Esophagus squamous epithelium (tissue), 5 donors: ENCODE measurements at places on chromosomes 7 and 10.

DNA sequence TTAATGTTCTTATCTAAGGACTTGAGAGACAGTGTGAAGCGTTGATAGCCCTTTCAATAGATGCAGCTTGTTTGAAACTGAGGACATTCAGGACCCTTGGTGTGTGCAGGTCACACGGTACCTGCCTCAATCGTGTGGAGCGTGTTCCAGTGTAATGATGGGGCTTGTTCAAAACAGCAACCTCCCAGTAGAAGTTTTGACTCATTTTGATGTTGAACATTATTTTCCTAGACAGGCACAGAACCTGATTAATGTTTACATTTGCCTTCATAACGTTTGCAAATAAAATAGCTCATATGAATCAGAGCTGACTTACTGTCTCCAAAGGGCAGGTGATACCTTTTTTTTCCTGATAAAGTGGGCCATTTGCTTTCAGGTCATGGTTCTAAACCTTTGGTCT lies 21.3 kb downstream of the RBM17 start:
- no peak for DNase-seq

DNA sequence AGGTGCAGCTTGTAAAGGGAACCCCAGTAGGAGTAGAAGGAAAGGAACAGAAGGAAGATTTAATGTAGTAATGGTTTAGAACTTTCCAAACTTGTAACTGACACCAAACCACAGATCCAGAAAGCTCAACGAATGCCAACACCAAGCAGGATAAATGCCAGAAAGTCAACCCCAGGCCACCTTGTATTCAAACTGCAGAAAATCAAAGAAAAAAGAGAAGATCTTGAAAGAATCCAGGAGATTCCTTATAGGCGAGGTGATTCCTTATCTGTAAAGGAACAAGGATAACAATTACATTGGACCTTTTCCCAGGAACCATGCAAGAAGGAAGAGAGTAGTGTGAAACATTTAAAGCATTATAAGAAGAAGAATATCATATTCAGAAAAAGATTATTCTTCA lies 93.6 kb downstream of the NKX6-2 start:
- no peak for DNase-seq

GRCh38 chr10:63766745-63767137 lies 245.5 kb downstream of the REEP3 start:
- DNase-seq: no peak

DNA sequence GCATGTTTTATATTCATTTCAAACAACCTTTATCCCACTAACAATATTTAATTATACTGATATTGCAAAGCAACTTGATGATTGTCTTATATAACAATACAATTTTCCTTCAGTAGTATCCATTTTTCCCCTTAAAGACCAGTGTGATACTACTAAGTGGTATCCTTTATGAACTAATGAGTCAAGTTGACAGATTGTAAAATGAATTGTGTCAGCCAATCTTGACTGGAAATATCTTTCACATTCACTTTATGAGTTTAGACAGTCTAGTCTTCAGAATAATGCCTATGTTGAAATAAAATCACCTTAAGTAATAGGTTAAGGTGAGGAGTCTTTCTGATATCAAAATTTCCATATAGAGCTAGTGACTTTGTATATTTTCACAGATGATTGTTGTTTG lies 950.0 kb upstream of the CELF2 start:
- no peak for DNase-seq

DNA sequence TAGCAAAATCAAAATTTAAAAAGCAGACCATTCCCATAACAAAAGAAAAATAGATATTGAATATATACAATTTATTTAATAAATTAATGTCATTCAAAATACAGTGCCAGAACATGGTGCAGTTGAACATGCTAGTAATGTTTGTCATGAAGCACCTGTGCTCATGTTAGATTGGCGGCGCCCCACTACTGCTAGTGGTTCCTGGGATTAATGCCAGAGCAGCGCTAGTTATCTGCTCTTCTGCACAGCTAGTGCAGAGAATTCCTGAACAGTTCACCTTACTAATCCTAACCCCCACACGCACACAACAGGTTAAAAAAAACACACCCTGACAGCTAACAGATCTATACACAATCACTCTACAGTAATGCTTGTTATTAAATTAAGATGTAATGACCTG lies 23.4 kb downstream of the KBTBD2 start:
- no peak for DNase-seq

DNA sequence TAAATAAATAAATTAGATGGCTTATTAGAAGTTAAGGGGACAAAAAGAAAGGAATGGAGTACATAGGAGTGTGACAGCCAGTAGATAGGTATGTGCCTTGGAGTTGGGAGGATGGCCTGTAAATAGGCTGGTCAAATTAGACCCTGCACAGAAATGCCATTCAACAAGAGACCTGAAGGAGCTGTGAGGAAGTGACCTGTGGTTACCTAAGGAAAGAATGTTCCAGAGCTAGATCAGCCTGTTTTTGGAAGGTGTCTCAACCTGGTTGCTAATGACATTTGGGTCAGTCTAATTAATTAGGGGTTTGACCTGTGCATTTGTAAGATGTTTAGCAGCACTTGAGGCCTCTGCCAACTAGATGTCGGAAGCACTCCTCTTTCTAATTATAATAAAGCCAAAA lies 315.3 kb upstream of the PLXDC2 start:
- no peak for DNase-seq

DNA sequence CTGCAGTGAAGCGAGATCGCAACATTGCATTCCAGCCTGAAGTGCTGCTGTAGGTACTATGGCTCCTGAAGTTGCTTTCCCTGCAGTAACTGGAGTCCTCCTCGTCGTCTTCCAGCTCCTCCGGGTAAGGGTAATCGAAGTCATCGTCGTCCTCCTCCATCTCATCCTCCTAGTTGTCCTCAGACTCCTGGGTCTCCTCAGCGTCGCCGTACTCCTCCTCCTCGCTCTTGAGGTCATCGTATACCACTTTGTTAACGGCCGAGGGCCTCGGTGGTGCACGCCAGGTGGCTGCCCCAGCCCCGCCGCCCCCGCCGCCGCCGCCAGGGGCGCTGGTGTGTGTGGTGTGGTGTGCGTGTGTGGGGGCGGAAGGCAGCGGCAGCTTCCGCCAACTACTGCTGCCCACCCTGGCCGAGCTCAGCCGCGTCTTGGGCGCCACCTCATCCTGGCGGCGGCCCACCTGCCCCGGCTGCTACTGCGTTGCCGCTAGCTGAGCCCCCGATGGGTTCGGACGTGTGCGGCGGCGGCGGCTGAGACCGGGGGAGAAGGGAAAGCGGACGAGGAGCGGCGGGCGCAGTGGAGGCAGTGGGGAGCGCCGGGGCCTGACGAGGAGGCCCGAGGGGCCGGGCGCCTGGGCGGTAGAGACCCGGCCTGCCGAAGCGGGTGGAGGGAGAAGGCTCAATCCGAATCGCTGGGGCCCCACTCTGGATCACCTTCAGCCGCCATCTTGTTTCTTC lies 11.8 kb upstream of the ACBD5 start:
- DNase-seq: no peak

GRCh38 chr10:132624847-132625471 lies 87.4 kb downstream of the INPP5A start:
- no peak for DNase-seq

DNA sequence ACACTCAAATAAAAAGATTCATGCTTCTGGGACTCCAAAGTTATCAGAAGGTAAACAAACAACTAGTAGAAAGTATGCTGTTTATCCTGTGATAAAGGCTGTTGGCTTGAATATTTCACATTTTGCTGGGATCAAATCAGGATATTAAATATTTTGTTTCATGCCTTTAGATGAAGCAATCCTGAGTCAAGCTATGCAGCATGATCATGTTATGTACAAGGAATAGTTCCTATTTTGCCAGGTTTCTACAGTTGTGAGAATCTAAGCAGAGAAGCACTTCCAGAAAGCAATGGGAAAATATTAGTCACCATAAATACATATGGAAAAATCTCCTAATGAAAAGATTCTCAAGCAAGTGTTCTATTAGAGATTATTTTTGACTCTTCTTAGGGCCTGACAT lies 262.8 kb upstream of the PCDH15 start:
- DNase-seq: no peak

- DNase-seq: no peak
Observed at GRCh38 chr10:87712913-87713616, 53.4 kb downstream of the PAPSS2 start.

DNA sequence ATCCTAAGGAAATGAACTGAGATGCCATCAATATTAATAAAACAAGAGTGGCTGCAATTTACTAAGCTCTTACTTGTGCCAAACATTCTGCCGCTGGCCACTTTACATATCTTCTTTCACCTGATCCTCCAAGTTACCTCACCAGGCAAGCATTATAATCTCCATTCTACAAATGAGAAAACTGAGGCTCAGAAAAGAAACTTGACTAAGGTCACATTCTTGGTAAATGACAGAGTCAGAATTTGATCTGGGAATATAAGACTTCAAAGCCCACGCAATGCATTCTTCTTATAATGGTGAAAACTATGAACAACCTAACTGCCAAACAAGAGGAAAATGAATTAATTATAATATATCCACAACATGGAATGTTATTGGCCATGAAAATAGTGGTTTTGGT lies 46.1 kb upstream of the SMNDC1 start:
- DNase-seq: no peak

- no peak for DNase-seq
Observed at GRCh38 chr10:31171402-31172083, 139.9 kb upstream of the ZNF438 start.

- no peak for DNase-seq
Observed at GRCh38 chr10:61761825-61762217, 99.1 kb downstream of the CABCOCO1 start.

- no peak for DNase-seq
Observed at GRCh38 chr7:53485354-53485753, 449.9 kb downstream of the POM121L12 start.

DNA sequence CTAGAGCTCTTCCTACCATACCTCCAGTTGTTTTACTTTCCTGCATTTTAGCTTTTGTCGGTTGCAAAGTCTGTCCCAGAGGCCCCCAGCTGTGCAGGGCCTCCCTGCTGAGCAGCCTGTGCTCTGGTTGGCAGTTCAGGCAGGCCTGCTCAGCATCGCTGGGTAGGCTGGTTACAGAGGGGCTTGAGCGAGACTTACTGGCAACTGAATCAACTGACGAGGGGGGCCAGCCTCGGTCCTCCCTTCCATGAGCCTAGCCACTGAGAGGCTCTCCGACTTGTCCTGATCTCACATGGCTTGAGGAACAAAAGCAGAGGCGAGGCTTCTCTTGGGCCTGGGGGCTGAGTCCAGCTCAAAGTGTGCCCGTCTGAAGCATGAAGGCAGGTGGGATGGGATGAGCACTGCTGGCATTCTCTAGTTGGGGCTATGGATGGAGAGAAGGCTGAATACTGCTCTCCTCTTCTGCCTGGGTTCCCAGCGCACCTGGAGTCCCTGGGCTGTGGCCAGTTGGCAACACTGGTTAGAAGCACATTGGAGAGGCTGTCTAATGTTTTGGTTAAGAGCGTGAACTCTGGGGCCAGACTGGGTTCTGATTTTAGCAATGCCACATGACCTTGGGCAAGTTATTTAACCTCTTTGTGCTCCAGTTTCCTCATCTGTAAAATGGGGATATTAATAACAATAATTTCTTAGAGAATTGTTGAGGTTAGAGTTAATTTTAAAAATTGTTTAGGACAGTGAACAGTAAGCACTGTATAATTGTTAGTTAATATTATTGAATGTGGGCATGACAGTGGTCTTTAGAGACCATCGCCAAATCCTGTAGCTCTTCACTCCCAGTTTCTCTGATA lies 6.9 kb upstream of the SFRP5 start:
- no peak for DNase-seq

GRCh38 chr10:51955696-51956095 lies 256.3 kb upstream of the CSTF2T start:
- DNase-seq: no peak

GRCh38 chr7:92969061-92969460 lies 132.7 kb upstream of the CDK6 start:
- no peak for DNase-seq

- no peak for DNase-seq
Observed at GRCh38 chr10:117454502-117454901, 79.3 kb upstream of the PDZD8 start.

DNA sequence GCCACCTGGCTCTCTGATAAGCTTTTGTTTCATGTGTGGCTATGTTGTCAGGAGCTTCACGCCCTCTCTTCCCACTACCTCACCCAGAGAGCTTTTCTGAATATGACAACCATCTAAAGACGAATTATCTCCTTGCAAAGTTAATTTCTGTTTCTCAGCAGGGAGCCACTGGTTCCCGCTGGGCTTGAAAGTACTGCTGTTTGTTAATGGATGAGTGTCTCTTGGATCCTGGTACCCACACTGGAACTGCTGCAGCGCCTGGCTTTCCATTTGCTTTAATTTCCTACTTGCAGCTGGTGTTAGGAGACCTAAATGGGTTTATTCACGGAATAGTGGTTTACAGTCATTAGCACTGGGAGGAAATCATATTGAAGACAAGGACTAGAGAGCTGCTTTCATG lies 267.9 kb upstream of the LRGUK start:
- no peak for DNase-seq

DNA sequence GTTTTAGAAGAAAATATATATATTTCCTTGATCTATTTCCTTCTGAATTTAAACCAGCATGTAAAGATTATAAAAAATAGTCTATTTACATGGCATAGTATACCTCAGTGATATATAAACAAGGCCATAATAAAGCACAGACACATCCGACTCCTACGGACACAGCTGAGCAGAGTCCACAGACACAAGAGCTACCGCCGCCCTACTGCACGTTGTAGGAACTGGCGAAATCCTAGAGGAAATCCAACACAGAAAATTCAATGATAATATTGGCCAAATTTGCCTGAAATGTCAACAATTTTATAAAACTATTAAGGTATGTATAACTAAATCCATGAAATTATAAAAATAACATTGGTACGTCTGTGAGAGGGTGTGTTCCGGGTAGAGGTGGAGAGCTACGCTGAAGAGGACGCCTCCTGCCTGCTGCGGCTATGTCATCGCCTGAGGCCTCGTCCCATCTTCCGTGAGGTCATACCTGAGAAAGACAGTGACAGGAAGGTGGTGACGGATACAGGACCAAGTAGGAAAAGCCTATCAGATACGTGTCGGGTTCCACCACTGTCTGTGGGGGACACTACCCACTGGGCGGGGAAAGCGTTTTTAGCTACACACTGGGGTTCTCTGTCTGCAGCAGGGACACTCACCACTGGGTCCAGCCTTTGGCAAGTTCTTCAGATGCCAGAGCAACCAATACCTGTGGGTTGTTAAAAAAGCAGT lies 29.3 kb upstream of the NCAPG2 start:
- no peak for DNase-seq

- DNase-seq: no peak
Observed at GRCh38 chr7:120740348-120740747, 117.6 kb downstream of the TSPAN12 start.

- DNase-seq: no peak
Observed at GRCh38 chr7:138349841-138350700, 110.0 kb upstream of the TRIM24 start.

DNA sequence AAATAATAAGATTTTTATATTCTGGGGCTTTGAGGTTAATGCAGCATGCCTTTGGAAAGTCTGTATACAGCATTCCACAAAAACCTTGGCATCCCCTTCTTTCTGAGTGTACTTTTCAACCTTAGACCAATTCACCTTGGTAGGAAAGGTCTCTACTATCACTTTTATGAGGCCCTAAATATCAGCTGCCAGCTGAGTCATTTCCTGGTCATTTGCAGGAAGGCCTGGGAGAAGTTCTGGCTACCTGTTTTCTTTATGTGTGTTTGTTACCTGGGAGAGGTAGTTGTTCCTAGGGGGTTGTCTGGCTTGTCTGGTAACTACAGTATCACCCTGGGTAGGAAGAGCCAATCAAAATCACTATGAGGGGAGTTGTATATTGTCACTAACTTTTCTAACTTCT lies 4.1 kb downstream of the SPAM1 start:
- DNase-seq: no peak

GRCh38 chr10:95697429-95697828 lies 3.7 kb upstream of the TCTN3 start:
- no peak for DNase-seq
